Stimulated activated CD8-positive, alpha-beta memory T cell treated with anti-CD3 and anti-CD28 coated beads, Interleukin-15, amount 100 ng/mL, for 1 hour (primary cell): ENCODE measurements at places on chromosomes 2 and 18.

GRCh38 chr2:236159778-236160170 is 8.4 kb downstream of the GBX2 start:
- no peak for DNase-seq

- DNase-seq = no peak
These were observed 177.2 kb downstream of the THADA start for GRCh38 chr2:43418680-43419079.

- DNase-seq = no peak
These were observed 205.5 kb upstream of the KCNH7 start for GRCh38 chr2:163044114-163044513.

DNA sequence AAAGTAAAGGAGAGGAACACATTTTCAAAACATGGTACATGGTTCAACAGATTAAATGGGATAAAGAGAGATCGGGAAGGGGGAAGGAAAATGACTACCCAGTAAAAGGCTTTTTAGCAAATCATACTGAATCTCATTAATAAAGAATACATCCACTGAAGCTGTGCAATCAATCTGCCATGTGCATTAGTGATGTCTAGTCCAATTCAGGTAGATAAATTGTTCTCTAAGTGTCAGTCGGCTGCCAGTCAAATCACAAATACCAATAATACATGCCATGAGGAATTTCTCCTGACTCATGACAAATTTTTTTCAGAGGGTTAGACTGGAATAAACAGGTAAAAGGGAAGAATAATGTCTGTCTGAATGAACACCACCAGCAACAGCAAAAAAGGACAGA is 22.6 kb downstream of the NYAP2 start:
- DNase-seq = no peak

- no peak for DNase-seq
These were observed 24.6 kb upstream of the CREB1 start for GRCh38 chr2:207505171-207505570.

- DNase-seq = no peak
These were observed 113.1 kb downstream of the SPP2 start for GRCh38 chr2:234163510-234164045.

DNA sequence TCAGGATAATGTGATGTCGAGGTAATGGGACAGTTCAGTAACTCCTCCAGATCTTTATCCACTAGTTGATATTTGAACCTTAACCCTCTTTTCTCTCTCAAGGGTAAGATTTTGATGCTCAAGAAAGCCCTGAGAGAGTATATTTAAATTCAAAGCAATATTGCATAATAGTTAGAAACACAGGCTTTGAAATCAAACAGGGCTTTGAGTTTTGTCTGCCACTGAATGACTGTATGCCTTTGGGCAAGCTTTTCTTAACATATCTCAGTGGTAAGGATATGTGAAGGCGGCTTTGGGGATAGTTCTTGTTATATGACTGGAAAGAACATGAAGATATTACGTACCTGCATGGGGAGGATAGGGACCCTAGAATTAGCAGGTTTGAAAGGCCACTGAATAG is 11.1 kb downstream of the ITPRID2 start:
- DNase-seq = no peak

DNA sequence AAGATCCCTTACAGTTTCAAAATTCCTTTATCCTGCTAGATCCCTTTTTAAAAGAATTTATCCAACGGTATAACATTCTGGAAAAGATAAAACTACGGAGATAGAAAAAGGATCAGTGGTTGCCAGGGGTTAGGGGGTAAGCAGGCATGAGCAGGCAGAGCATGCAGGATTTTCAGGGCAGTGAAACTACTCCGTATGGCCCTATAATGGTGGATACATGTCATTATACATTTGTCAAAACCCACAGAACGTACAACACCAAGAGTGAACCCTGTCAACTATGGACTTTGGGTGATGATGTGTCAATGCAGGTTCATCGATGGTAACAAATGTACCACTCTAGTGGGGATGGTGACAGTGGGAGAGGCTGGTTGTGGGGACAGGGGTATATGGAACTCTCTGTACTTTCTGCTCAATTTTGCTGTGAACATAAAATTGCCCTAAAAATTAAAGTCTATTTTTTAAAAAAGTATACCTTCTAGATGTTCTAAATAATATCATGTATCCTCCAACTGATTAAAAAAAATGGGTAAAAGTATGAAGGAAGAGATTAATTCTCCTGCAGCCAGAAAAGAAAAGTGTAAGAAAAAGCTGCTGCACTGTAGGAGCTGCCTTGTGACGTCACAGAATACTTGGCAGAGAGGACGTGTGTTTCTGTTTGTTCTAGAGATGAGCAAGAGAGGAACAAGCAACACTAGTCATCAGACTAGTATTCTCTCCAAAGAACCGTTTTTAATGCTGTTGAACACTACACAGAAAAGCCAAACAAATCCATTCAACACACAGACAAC is 23.6 kb downstream of the ANKRD44 start:
- no peak for DNase-seq

DNA sequence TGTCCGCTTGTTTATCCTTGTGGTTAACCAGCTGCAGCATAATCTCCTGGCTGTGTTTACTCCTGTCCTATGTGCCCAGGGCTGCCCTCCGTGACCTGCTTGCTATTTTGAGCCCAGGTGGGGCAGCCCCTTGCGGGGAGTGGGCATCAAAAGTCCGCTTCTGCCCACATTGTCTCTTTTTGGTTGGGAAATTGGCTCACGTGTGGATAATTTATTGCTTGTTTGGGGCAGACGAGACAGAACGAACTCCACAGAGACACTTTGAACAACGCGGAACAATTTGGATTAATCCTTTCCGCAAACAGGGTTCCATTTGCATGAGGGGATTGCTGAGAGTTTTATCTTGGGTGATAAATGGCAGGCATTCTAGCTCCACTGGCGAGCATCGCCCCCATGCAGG is 8.1 kb upstream of the CXCR4 start:
- no peak for DNase-seq

GRCh38 chr2:63189026-63189425 is 138.4 kb downstream of the OTX1 start:
- no peak for DNase-seq

GRCh38 chr18:62979176-62979575 is 263.8 kb downstream of the PHLPP1 start:
- no peak for DNase-seq

DNA sequence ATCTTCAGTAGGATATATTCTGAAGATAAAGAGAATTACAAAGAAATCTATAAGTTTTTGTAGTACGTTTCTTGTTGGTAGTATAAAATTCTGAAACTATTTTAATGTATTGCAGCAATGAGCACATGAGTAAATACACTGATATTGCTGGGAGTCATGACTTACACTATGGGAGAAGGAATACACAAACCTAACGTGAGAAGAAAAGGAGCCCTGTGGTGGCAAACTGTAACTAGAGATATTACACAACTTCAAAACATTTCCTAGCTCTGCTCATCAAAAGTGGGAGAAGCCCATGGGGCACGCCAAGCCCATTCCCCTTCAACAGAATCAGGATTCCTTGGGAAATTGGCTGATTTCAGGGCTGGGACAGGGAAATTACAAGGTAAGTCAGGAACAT is 20.5 kb downstream of the SPIRE1 start:
- DNase-seq = no peak

- no peak for DNase-seq
These were observed 5.4 kb downstream of the SPR start for GRCh38 chr2:72892506-72893173.

GRCh38 chr2:25867396-25868003 is 10.8 kb downstream of the ASXL2 start:
- no peak for DNase-seq

DNA sequence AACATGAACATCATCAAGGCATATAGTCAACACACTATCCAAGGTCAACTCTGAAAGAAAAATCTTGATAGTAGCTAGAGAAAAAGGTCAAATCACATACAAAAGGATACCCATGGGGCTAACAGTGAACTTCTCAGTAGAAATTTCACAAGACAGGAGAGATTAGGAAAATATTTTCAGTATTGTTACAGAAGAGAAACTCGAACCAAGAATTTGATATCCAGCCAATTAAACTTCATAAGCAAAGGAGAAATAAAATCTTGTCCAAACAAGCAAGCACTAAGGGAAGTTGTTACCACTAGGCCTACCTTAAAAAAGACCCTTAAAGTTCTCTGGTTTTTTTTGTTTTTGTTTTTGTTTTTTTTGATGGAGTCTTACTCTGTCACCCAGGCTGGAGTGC is 242.5 kb downstream of the EXOC6B start:
- DNase-seq = no peak

- no peak for DNase-seq
These were observed 232.1 kb upstream of the EPAS1 start for GRCh38 chr2:46065152-46065551.

DNA sequence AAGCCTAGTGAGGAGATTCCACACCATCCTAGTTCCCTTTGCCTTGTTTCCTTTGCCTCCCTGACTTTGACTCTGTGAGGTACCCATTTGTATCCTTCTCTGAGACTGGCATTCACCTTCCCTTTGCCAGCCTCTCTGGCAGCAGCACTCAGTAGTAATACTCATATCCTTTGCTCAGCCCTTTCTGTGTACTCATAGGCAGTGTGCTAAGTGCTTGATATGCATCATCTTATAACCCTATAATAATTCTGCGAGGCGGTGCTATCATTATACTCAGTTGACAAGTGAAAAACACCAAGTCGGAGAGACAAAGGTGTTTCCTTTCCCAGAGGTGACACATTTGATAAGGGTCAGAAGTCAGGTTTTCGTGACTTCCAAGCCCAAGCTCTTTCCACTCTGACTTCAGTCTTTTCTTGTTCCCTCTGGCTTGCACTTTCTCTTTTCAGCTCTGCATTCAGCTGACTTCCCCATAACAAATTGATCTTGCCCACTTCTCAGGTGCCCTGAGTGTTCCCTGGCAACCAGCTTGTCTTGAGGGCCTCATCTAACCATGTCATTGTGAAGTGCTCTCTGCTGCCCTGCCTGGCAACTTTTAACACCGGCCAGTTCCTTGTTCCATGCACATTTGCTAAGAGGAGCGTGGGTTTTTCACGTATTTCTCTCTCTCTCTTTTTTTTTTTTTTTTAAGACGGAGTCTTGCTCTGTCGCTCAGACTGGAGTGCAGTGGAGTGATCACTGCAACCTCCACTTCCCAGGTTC is 94.5 kb upstream of the UPP2 start:
- DNase-seq = no peak

- no peak for DNase-seq
These were observed 221.4 kb downstream of the CLIP4 start for GRCh38 chr2:29336341-29337241.

GRCh38 chr2:152676461-152676860 is 40.8 kb downstream of the PRPF40A start:
- DNase-seq = no peak

DNA sequence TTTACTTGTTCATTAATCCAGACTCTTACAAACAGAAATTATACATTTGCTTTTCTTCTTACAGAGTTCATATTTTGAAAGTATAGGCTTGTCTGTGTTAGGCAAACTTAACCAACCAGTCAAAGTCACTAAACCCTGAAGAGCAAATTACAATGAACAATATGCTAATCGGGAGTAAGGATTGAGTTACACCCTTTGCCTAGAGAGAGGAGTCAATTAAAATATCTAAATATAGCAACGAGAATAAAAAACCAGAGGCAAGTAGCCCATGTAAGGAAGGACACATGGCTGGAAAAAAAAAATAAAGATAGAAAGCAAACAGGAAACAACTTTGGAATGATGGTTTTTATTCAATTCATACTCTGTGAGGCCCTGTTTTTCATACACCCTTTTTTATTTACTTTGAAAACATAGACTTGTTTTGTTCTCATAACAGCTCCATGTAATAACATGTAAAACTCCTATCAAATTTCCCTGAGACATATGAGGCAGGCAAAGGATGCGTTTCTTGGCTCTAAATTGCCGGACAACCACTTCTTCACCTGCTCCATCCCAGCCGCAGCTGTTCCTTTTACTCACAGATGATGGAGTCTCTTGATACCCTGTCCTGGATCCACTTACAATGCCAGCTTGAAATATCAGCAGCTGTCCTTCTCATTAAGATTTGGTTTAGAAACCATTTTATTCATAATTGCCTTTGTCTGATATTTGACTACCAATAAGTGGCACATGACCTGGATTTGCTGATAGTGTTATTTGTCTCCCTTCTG is 767.7 kb upstream of the GCFC2 start:
- no peak for DNase-seq

GRCh38 chr2:136233298-136233697 is 115.3 kb upstream of the CXCR4 start:
- no peak for DNase-seq

- DNase-seq = no peak
These were observed 90.3 kb upstream of the B3GNT7 start for GRCh38 chr2:231305221-231305620.

GRCh38 chr18:56481751-56482150 is 156.6 kb downstream of the TXNL1 start:
- no peak for DNase-seq

DNA sequence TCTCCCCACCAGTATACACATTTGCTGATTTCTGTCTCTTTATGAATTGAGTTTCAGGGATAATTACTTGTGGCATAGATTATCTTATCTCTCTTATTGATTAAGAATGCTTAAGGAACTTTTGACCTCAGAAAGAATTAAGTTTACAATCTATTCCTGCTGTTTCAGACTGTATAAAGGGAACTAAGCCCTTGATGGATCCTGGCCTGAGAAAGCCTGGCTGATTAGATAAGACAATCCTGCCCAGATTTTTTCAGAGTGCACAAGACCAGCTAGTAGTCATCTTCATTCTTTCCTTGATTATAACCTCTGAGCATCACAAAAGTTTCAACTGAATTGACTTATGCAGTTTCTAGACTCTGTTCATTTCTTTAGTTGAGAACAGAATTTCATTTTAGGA is 22.7 kb upstream of the TFPI start:
- DNase-seq = no peak

DNA sequence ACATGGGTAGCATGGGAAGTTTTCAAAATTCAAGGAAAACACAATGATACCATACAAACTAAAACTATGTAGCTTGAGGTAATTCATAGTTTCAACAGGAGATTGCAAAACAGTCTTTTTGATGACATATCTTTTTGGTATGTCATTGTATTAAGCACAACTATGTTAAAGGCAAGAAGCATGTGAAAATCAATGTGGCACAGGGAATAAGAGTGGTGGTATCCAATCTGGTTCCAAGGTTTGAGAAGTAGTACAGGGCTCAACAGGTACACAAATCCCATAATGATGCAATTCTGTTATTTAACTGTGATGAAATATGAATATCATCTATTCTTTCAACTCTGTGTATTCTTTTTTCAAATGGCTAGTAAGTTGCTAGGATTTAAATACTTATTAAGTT is 16.4 kb upstream of the DLX2 start:
- DNase-seq = no peak
